ENCODE measurements at places on chromosomes 16 and 17. TPM values are rescaled to one million over a fixed set of nuclear protein-coding genes. Genes with fewer than 3 reads are reported as not detected.

Gene EME1
- not detected for total RNA-seq

Gene NEUROD2
- total RNA-seq = not detected

Gene KRT23
- not detected for total RNA-seq

Gene HNF1B
- total RNA-seq = not detected

DNA sequence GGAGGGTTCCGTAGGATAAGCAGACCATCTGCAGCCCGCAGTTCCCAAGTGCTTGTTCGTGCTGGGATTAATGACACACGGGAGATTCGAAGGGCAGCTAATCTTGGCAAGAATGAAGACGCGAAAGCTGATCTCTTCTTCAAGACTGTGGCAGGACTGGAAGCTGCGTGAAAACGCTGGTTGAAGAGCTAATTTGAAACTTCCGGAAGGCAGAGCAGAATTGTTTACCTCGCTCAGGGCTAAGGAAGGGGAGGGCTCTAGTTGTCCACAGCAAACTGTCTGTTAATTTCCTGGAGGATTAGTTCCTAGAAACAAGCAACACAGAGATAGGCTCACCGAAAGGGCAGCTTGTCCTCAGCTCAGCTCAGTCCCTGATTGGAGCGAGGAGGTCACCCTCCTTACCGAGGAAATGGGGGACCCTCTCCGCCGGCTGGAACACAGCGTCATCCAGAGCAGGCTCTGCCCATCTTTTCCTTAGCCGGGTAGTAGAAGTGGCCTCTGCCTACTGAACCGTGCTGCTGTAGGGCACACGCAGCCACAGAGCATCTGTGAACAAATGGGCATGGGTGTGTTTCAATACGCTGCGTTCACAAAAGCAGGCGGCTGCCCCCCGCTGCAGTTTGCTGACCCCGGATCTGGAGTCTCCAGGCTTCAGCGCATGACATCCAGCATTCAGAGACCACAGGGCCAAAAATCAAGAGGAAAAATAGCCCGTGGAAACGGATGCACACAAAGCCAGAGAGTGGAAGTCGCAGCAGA, 16.7 kb upstream of the BAIAP2 start:
- peak; percentile 29 for DNase-seq

- DNase-seq = no peak
These were observed 1.2 kb downstream of the HSDL1 start for GRCh38 chr16:84143784-84144199.

- no peak for DNase-seq
These were observed 117.4 kb downstream of the MSI2 start for GRCh38 chr17:57373756-57374155.

DNA sequence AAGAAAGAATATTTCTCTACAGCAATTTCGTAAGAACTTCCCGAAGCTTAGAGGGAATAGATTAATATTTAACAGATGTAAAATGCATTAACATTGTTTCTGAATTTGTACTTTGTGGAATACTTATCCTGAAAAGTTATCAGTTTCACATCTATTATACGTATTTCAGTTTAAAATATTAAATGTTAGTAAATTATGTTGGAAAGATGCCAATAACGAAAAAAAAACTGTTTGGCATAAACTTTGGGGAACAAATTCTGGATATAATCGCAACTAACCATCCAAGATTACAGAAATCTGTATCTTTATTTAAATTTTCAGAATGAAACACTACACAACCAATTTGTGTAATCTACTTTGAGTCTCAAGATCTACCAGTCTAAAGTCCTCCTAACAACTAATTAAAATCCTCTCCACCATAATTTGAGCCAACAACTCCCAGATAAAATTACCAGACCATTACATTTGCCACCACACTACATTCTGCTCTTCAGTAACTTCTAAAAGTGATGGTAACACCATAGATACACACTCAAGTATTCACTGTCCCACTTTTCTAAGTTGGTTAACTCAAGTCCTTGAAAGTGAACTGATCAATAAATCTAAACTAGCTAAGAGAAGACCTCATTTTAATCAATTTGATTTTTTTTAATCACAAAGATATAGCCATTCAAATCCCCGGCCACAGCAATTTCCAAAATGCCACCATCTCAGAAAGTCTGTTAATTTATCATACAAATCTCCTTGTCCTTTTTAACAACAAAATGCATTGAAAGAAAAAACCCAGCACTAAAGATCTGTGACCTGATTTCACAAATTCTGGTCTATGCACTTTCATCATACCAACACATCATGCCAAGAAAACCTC, 2.0 kb downstream of the SIAH1 start:
- peak; percentile 74 for DNase-seq

DNA sequence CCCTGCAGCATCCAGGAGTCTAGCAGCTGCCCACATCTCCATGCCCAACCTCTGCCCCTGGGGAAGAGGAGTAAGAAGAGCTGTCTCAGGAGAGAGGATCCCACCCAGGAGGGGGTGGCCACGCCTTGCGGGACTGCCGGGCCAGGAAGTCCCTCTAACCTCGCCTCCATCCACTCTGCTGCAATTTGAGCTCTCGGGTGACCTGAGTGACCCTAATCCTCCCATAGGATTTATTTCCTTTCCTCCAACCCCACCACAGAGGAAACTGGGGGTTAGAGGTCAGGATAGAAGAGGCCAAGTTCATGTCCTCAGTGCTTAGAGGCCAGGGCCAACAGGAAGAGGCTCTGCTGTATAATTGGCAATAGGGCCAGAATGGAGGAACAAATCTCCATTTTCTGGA, 22.6 kb upstream of the NGFR start:
- no peak for DNase-seq

- peak; percentile 31 for DNase-seq
These were observed 15.6 kb downstream of the MRPS23 start for GRCh38 chr17:57834146-57834741.

GRCh38 chr17:48725004-48725287, 2.0 kb downstream of the PRAC2 start:
- DNase-seq = no peak

DNA sequence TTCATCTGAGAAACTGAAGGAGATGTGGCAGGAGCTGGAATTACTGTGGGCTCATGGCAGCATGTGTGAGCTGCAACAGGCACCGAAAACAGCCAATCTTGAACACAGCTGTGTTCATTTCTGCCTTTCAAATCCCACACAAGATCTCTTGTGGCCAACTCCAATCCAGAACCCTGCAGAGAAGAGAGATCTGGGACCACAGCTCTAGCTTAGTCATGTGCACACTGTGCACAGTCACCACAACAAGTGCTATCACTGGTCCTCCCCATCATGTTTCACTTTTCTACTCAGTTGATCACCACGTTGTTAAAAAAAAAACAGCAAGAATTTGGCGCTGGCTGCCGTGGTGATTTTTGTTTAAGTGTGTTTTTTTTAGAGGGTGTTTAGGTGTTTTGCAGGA, 254.5 kb upstream of the ELAC2 start:
- DNase-seq = no peak

DNA sequence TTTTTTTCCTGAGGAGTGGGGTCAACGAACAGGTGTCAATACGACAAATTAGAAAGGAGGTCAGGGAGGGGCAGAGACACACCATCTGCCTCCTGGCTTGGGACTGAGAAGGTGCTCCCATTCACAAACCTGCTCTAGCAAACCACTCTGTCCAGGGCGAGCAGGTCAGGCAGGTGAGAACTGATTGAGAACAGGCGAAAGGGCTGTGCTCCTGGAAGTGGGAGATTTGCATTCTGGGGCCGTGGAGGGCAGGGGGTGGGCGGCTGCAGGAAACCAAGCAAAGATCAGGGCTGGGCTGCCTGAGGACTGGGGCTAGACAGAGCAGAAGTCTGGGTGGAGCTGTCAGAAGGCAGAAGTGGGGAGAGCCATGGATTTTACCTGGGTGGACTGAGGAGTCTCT, 98.9 kb upstream of the NLRP1 start:
- DNase-seq = no peak
